ENCODE measurements at places on chromosomes 7 and 10.
A peak's percentile ranks its signal among the peaks of the same experiment; 100 is the strongest.

GRCh38 chr10:3094609-3095036, 27.3 kb downstream of the PFKP start:
- no peak for DNase-seq

- no peak for DNase-seq
Observed at GRCh38 chr7:149348758-149349369, 86.9 kb downstream of the ZNF783 start.

DNA sequence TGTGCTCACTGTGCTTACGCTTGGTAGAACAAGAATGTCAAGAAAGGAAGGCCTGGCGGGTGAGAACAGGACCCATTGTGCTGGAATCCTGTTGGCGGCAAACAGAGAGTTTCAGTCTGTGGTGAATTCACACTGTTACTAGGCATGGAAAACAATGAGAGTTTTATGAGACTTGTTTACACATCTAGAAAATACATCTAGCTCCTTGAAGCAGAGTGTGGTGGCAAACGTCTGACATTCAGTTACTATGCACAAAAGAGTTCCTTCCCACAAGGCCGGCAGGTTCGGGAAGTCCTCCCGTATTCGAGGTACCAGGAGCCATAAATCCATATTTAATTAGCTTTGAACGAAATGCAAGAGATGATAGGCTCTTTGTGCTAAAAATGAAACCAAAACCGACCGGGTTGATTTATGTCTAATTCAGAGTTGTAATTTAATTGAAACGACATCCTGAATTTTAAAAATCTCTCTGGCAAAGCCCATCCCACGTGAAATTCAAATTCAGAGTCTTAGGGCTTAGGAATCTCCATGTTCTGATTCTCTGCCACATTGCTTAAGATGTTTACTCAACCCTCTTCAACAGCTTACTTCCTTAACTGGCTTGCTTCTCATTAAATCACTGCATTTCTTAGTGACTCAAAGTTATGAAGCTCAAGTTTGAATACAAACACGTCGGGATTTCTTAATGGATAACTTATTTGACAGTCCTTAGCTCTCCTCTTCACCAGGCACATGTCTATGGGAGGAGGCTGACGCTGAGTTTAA, 299.9 kb upstream of the PITRM1 start:
- DNase-seq = no peak

DNA sequence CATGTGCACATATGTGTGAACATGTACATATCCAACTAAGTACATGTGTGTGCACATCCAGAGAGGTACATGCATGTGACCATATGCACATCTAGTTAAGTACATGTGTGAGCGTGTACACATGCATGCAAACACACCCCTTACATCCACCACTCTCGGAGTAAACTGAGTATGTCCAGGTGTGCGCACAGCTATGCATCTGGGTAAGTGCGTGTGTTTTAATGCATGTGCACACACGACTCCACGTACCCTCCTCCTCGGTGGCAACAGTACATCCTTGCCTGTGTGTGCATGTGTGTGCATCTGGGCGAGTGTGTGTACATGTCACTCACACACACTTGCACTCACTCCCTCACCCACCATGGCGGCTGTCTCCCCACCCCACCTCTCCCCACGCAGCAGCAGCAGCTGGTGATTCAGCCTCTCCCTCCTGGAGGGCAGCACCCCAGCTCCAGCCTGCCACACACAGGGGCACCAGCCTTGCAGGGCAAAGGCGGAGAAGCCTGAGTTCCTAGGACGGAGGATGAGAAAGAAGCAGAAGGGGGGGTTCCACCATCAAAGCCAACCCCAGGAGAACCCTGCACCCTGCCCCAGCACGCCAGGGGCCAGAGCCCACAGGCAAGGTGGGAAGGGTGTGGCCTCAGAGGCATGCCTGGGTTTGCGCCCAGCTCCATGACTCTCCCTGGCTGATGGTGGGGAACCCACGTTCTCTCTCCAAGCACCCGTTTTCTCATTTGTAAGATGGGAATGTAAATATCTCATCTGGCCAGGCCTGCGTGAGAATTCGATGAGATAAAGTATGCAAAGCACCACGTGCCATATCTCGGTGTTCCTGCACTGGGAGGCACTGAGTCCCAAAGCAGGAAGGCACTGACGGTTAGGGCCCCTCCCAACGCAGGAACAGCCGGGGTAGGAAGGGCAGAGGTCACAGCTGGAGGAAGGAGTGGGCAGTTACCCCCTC, 27.7 kb upstream of the DNAAF5 start:
- DNase-seq = no peak

DNA sequence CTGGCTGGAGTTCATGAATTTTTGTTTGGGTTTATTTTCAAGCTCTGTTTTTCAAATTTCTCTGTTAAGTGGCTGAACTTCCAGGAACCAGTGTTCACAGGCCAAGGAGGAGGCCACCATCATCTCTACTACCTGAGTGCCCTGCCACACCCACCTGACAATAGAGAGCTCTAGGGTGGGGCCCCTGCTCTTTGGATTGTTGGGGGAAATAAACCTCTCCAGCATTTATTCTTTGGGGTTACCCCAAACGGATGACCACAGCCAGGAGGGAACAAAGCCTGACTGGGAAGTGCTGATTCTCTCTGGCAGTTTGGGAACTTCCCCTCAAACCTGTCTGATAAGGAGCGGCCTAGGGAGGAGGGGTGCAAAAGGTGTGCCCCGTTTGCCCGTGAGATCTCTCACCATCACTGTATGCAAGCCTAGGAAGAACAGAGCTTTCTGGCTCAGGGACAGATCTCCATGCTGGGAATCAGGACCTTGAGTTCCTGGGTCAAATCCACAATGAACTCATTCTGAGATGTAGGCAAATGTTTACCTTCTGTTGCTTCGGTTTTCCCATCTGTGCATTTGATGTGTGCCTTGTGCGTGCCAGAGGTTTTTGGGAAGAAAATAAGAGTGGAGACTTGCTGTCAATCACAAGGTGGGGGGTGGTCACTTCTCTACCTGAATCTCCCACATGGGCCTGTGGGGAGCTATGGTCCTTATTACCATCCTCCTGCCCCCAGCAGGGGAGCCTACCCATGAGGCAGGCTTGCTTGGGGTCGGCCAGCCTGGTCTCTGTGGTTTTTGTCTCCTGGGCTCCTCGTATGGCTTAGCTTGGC, 27.7 kb upstream of the PDCD4 start:
- no peak for DNase-seq

- DNase-seq = peak; percentile 28
Observed at GRCh38 chr10:78972160-78972946, 96.4 kb upstream of the ZMIZ1 start.
